Germinal center (tissue), 1 donor: ENCODE measurements at places on chromosomes 6 and 20.

- no peak for DNase-seq
These were observed 115.4 kb downstream of the FAM120B start for GRCh38 chr6:170421921-170422320.

- no peak for DNase-seq
These were observed 1.1 kb downstream of the PAX1 start for GRCh38 chr20:21706261-21707195.

- DNase-seq = no peak
These were observed 58.0 kb upstream of the TMEM200A start for GRCh38 chr6:130307752-130308361.

GRCh38 chr6:54291738-54292137, 16.5 kb upstream of the TINAG start:
- DNase-seq = no peak

GRCh38 chr6:11911538-11911937, 100.6 kb upstream of the HIVEP1 start:
- no peak for DNase-seq

GRCh38 chr6:33192105-33192646, at the start of gene COL11A2:
COL11A2 (minus strand) TSS chr6:33192467; CDS start chr6:33192240, 227 bp downstream.
- no peak for DNase-seq

DNA sequence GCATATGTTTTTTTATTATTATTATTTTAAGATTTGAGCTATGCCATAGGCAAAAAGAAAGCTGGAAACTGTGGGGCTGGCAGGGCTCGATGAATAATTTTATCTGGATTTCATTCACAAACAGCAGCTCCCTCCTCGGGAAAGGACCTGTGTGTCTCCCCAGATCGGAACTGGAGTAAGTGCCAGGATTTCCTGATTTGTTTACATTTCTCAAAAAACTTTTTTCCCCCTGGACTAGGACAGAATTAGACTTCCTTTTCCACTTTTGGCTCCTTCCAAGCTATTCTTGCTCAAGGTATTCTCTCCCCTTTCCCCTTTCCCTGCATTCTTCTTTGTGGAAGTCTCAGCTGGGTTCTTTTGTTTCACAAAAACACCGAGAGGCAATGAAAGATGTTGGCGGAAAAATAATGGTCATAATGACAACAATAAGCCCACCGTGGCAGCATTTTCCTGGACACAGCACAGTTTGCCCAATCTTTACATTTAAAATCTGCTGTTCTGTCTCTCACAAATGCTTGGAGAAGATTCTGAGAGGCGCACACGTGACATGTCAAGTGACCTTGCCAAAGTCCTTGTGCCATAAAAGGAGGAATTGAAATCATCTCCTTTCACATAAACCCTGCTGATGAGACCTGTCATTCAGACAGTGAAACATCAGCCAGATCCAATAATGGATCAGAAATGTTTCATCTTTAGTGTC, 85.8 kb upstream of the PREP start:
- no peak for DNase-seq

DNA sequence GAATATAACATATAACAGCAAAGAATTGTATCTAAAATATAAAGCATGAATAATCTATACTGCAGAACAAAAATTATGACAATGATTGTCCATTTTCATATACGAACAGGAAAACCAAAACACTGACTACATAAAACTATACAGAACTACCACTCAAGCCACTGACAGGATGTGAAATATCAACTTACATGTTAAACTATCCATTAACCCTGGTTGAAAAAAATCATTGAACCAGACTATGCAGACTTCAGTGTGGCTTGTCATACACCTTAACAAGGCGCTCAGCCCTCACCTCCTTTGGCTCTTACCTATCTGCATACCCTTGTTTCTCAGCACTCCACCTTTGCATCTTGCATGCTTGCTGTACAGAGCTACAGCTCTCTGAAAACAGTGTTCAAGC, 34.9 kb downstream of the ASCC3 start:
- no peak for DNase-seq
